ENCODE measurements at places on chromosomes 6 and 20.

DNA sequence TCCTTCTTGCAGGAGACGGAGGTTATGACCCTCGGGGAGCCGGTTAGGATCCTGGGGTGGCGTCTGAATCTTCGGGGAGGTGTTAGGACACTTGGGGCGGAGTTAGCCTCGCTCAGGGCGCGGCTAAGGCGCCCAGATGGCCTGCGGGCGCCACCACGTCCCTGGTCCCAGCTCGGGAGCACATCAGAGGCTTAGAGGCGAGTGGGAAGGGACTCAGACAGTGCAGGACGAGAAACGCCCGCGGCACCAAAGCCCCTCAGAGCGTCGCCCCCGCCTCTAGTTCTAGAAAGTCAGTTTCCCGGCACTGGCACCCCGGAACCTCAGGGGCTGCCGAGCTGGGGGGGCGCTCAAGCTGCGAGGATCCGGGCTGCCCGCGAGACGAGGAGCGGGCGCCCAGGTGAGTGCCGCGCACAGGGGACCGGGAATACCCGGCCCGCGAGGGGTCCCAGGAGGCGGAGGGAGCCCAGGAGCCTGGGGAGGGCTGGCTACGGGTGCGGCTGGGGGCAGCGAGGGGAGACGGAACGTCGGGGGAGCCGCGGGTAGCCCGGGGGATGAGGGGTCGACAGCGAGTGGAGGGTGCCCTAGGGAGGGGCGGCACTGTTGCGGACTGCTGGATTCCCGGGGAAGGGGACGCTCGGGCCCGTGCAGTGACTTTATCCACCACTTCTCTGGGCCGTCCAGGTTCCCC, at the start of gene HCK:
HCK (plus strand) TSS at position 153 of the 688 bp plus-strand sequence.
- no peak for DNase-seq

DNA sequence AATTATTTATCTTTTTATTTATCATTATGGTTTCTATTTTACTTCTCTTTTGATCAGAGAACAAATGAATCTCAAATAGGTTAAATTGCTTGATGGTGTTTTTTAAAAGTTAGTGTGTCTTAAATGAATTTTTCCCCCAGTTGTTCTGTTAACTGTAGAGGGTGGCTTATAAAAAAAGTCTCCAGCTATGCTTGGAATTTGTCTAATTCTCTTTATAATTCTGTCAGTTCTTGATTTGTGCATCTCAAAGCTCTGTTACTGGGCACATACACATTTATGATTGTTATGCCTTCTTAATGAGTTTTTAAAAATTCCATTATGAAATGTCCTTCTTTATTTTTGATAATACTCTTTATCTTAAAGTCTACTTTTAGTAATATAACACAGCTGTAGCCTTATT, 58.0 kb downstream of the LIN28B start:
- DNase-seq, result no peak

GRCh38 chr6:73504160-73504559, 16.7 kb downstream of the EEF1A1 start:
- DNase-seq, result no peak

DNA sequence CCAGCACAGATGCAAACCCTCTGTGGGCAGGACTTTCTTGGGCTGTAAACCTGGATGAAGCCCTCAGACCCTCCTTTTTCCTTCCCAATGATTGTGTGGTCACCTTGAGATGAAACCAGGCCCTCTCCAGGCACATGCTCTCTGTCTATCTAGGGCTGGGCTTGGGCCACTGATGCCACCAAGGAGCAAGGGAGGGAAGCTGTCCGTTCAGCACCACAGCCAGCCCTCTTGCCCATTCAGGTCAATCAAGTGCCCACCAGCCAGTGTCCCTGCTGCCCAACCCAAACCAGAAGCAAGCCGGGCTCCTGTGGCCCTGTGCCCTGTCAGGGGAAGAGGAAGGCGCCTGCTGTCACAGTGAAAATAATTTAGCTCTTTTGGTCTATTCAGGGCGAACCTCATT, 8.0 kb downstream of the STMN3 start:
- DNase-seq, result no peak

- DNase-seq, result no peak
Measured at GRCh38 chr6:42374018-42374669, 77.6 kb downstream of the TRERF1 start.

All from MM.1S (cell line).